Left cardiac atrium (tissue), 4 donors: ENCODE measurements at places on chromosomes 7 and 10.

DNA sequence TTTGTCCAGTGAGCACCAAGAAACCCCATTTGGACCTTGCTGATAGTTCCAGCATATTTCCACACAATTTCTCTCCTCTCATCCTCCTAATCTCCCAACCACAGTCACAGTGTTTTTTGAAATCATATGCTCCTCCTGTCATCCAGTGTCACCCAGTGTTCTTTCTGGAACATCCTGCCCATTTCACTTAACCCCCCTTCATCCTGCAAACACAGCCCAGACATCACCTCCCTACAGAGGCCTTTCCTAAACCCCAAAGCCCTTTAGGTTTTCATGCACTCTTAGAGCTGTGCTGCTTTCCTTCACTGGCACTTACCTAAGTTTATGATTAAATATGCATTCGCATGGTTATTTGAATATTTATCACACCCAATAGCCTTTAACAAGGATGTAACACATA lies 1158.0 kb upstream of the C7orf33 start:
- DNase-seq: no peak

GRCh38 chr10:17599089-17599488 lies 18.1 kb downstream of the HACD1 start:
- DNase-seq: no peak

GRCh38 chr7:50857804-50858489 lies 75.3 kb upstream of the GRB10 start:
- DNase-seq: no peak

- DNase-seq: no peak
Observed at GRCh38 chr10:60280475-60280874, 109.2 kb downstream of the ANK3 start.

- peak; percentile 7 for DNase-seq
Observed at GRCh38 chr7:155835446-155836215, 23.4 kb upstream of the SHH start.

- DNase-seq: no peak
Observed at GRCh38 chr10:106535304-106535953, 629.1 kb downstream of the SORCS1 start.

- no peak for DNase-seq
Observed at GRCh38 chr10:124896751-124897150, 45.2 kb upstream of the ZRANB1 start.

DNA sequence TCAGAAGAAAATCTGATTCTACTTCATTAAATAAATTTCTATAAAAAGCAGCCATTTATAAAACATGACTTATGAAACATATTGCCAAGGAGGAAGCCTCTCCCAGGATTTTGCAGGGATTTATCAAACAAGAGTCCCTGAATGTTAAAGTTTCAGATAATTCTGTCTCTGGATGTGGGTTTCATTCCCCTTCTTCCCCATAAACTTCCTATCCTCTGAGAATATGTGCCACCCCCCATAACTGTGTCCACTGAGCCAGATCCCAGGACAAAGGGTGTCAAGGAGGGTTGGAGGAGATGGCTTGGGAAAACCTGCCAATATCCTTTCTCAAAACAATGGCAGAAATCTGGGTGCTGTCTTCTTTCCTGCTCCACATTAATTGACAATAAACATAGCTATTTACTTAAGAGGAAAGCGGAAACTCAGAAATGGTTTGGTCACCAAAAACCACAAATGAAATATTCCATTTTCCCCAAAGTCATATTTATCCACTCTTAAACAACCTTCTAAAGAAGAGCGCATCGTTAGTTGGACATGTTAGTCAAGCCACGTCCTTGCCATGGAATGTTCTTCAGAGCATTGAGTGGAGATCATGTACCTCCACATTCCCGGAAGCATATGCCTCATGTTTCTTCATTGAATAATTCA lies 54.3 kb upstream of the AKR1E2 start:
- no peak for DNase-seq

DNA sequence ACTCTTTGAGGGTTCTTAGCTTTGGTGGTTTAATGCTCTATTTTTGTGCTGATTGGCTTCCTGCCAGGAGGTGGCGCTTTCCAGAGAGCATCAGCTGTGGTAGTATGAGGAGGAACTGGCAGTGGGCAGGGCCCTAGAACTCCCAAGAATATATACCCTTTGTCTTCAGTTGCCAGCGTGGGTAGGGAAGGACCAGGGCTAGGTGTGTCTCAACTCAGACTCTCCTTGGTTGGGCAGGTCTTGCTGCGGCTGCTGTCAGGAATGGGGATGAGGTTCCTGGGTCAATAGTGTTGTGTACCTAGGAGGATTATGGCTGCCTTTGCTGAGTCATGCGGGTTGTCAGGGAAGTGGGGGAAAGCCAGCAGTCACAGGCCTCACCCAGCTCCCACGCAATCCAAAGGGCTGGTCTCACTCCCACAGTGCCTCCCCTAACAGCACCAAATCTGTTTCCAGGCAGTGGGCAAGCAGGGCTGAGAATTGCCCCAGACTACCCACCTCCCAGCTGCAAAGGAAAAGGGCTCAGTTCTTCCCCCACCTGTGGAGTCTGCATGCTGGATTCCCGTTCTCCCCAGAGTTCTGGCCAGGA lies 191.5 kb downstream of the PHTF2 start:
- no peak for DNase-seq

GRCh38 chr7:156735851-156736250 lies 95.3 kb downstream of the RNF32 start:
- no peak for DNase-seq

- no peak for DNase-seq
Observed at GRCh38 chr7:107696330-107696946, 35.8 kb downstream of the SLC26A4 start.

DNA sequence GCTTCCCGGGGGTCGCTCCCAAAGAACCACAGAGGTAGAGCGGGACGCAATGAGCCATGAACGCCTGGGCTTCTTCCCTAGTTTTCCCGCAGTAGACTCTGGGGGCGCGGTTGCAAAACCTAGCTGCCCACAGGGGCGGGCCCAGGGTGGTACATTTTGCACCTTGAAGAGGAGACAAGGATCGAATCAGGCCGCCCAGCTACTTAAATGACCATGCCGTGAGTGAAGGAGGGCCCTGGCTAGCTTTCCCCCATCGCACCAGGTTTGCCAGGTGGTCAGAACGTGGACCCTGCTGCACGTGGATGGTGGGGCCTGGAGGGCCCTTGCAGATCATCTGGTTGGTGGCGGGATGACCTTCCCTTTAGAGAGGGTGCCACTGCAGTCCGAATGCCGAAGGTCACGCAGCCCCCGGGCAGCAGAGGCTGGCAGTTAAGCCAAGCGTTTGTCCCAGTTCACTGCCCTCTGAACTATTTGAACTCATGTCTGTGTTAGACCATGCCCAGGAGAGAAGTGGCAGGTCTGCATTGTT lies 604 bp upstream of the SHTN1 start:
- DNase-seq: peak; percentile 23

DNA sequence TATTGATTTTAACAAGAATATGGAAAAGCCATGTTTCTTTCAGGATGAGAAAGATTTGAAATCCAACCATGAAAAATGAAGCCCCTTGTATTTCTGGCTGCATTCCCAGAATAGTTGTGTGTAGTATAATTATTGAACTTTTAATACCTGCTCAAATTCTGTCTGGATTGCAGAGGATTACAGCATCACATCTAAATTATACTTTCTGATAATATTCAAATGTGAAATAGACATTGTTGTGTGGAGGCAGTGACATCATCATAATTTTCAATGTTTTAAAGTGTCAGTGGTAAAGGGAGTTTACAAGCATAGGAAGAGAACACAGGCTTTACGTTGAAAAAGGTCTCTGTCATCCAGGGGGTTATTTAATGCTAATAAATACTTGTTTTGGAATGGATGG lies 93.4 kb downstream of the POLL start:
- DNase-seq: no peak

GRCh38 chr7:36344622-36345021 lies 45.0 kb upstream of the ANLN start:
- DNase-seq: no peak

DNA sequence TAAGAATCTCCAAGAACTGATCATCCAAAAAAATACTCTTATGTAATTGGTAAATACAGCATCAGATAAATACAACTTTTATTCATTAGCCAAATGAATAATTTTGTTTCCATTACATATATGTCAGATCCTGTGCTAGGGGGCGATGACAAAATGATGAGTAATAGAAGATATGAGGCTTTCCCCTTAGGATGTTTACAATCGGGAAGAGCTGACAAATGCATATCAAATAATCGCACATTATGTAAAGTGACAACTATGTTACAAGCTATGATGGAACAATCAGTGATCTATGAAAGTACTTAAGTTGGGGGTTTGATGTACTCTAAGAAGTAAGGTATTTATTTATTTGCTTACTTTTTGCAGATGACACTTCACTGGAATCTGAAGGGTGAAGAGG lies 465.6 kb upstream of the VSTM2A start:
- DNase-seq: no peak

GRCh38 chr10:57049096-57049495 lies 688.0 kb upstream of the ZWINT start:
- DNase-seq: no peak

DNA sequence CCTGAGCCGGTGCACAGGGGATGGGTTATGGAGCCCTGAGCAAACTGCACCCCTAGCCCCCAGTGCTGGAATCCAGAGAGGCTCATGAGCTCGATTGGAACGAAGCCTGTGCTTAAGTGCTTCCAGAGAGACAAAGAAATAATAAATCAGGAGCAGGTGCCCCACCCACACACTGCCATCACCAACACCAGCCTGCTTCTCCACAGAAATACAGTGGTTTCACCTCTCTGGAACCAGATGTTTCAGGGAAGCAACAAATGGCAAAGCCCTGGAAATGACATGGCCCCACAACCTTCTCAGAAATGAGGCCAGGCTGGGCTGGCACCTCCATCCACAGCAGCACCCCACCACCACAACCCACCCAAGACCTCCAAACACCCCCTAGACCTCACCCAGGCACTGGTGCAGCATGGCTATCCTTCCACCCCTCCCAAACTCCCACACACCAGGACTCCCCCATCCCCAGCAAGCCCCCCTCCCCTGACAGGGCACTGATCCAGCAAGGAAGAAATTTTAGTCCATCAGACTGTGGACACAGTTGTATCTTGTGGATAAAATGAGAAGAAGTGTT lies 4.1 kb upstream of the SLC18A3 start:
- DNase-seq: no peak
